ENCODE measurements at places on chromosomes 1 and 21.

DNA sequence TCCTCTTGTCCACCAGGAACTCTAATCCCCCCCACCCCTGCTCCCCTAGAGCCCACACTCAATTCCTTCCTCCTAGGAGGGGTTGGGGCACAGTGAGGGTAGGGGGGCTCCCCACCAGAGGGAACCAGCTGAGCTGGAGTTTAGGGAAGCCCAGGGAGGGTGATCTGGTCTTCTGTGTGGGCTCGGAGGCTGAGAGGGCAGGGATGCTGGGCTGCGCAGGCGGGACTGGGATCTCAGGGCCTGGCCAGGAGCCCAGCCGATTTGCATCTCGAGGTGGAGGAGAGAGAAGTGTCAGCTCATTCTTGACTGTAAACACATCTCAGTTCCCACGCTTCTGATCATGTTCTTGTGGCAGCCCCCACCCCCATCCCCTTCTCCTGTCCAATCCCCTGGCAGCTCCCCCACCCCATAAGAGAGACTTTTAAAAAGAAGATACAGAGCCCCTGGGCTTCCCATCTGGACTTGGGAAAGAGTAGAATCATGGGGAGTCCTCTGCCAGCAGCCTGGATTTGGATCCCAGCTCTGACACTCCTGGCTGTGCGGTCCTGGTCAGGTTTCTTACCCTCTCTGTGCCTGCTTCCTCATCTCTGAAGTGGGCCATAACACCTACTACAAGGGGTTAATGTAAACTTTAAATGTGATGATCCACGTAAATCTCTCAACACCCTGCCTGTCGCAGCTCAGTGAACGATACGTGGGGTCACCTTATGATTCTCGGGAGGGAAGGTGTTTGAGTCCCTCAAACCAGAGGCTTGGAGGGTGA is 6.6 kb downstream of the PEAR1 start:
- no peak for DNase-seq

DNA sequence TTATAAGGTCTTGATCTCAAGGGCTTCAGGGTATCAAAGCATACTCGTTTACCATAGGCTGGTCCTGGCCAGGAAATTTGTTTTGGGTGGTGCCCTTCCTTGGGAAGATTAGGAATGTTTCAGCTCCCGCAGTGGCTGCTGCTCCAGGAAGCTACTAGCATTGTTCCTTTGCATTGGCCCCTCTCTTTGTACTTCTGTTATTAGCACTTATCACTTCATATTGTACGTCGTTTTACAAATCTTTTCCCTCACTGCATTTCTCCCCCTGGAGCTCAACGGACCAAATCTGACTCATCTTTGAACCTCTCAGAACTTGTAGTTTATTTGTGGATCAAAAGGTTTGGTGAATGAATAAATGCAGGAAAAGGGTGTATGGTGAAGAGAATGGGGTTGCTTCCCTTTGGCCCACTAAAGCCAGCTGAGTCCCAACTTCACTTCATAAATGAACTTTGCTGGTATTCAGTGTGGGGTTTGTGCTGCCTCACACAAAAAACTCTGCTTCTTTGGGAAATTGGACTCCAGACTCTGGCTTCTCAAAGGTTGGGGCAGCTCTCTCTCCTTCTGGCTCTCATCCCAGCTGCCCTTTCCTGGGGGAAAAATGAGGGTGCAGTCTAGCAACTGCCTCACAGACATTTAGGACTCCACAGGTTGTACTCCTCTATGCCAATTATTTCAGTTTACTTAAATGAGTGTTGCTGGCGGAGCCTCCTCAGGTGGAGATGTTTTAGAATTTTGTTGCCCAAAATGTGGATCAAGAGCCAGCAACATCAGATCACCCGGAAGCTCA is 5.9 kb downstream of the GNAT2 start:
- no peak for DNase-seq

- DNase-seq, result no peak
Observed at GRCh38 chr1:172254521-172255222, 165.8 kb upstream of the C1orf105 start.

GRCh38 chr1:183812686-183813569 is 8.0 kb downstream of the RGL1 start:
- DNase-seq, result no peak

DNA sequence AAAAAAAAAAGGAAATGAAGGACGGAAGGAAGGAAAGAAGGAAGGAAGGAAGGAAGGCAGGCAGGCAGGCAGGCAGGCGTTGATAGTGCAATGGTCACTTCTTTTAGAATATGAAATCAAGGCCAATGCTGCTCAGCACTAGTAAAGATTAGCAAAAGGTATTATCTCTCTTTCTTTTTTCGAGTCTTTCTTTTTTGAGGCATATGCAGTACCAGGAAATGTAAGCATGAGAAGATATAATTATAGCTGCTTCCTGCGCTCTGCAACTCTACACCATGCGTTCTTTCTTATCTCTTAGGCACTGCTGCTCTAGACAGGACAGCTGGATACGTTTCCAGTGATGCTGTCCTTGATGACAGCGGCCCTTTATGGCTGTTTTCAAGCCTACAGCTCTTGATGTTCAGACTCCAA is 1512.5 kb upstream of the B3GALT2 start:
- no peak for DNase-seq

DNA sequence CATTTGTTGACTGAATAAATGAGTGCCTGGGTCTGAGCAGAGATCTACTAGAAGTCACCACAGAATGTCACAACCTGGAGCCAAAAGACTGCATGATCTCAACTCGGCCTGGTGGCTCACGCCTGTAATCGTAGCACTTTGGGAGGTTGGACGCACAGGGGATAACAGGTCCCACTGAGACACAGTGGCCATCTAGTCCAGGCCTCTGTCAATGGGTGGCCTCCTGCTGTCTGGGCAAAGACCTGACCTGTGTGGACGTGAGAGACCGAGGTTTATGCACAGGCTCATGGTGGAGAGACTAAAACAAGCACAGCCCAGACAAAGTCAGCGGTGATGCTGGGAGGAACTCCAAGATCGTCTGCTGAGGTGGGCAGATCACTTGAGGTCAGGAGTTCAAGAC is 103.0 kb upstream of the BACE2 start:
- DNase-seq, result no peak

DNA sequence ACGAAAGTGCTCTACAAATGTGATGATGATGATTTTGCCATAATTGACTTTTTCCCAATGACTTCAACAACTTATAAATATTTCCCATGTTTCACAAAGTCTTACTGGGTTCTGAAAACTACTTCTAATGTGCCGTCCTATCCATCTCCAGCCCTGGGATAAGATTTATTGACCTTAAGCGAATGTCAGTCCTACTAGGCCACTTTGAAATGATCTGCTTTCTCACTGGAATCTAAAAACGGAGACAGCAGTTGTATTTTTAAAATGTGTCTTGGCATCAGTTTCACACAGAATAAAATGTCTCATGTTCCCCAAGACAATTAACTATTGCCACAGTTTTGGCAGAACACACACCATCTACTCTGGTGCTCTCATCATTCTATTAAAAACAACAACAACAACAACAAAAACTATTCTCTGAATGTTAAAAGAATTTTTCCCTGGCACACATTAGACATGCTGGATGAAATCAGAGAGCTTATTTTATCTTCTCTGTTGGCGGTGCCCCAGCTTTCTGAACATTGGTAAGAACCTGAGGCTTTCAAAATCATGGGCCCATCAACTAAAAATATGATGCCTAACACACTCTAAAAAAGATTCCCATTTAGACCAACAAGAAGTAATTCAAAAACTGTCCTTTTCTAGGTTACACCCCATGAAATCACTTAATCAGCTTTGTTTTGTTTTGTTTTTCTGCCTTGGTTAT is 23.1 kb upstream of the DNASE2B start:
- no peak for DNase-seq

- no peak for DNase-seq
Observed at GRCh38 chr1:186888367-186888766, 59.6 kb downstream of the PLA2G4A start.

GRCh38 chr1:10617931-10618885 is 143.5 kb downstream of the PEX14 start:
- DNase-seq, result no peak
